ENCODE measurements at places on chromosomes 3 and 15.
A peak's percentile ranks its signal among the peaks of the same experiment; 100 is the strongest.

DNA sequence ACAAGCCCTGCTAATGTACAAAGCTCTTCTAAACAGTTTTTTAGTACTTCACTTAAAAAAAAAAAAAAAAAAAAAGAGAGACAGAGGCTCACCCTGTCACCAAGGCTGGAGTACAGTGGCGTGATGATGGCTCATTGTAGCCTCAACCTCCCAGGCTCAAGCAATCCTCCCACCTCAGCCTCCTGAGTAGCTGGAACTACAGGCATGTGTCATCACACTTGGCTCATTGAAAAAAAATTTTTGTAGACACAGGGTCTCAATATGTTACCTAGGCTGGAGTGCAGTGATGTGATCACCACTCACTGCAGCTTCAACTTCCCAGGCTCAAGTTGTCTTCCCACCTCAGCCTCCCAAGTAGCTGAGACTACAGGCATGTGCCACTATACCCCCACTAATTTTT is 47.6 kb upstream of the HEG1 start:
- no peak for DNase-seq

DNA sequence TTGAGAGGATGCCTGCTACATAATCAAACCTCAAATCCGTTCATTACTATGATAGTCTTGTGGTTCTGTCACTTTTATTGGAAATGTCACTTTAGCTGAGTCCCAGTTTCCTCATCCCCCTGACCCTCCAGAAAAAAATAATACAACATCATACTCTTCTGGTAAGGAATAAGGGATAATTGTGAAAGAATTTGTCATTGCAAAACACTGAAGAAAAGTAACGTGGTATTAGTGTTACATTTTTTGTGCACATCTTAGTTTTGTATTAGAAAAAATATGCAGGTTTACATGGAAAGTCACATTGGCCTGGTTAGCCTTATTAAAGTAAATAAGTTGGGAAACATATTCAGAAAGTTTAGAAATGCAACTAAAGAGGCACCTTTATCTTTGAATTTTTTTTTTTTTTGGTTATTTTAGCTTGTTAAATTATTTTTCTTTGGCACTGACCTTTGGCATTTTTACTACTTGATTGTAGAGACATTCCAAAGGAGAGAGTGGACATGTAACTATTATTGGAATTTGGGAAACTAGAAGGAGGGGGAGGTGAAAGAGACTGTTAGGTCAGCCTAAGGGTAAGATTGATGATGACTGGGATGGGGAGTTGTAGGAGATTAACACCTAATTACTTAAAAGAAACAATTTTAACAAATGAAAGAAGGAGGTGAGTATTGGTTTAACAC is 462.2 kb upstream of the RARB start:
- DNase-seq = no peak

- DNase-seq = peak; percentile 59
Measured at GRCh38 chr3:184884359-184885017, 72.5 kb downstream of the VPS8 start.

DNA sequence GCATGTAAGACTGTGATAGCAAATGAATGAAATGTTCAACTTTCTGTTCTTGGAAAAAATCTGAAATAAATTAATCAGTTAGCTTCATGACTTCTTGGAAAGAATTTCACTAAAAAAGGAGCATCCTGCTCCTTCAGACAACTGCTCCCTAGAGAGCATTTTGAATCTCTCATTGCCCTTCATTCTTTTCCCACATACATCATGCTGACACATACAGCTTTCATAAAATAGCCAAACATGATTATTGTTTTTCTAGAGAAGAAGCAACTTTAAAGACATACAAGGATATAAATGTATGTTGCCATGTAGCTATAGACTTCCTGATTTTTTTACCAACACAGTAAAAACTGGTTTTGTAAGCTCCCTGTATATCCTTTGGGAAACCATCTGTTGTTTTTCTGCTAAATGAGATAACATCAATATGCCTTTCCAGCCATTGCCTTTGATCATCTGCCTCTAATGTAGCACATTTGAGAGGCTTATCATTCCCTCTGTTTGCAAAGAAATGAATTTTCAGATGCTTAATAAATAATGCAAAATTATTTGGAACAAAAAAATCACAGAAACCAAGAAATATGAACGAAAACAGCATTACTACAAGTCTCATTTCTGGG is 248.2 kb upstream of the GPR149 start:
- DNase-seq = no peak

DNA sequence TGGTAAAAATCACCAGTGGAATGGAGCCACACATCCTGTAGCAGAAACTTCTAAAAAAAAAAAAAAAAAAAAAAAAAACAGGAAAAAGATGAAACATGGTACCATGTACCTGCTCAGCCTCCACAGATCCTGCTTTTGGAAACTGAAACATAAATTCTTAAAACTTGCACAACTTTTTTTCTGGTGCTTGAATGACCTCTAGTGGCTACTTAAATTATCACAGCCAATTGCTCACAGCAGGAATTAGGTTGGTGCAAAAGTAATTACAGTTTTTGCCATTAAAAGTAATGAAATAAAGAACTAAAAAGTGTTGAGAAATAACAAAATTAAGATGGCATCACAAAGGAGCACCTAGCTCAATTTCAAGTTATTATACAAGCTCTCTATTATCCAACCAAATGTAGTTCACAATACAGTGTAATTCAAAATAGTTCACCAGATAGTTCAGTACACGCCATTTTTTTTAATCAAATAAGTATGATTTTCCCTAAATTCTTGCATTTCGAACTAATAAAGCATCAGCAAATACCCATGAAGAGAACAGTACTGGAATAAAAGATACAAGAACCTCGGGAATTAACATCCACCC is 80.6 kb downstream of the ULK4 start:
- DNase-seq = no peak

DNA sequence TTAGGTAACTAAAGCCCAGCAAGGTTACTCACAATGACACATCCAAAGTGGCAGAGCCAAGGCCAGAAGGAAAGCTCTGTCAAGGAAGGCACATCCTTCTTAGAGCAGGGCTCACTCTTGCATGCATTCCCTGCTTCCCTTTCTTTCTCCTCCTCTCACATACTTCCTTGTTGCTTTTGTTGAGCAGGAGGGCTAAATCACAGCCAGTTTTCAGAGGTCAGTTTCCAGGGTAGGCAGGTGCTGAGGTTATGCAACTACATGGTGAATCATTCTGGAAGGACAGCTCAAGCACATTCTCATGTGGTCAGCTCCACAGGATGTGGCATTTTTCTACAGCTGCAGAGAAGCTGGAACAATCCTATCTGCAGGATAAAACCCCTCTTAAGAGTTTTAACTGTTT is 275.6 kb downstream of the ZNF621 start:
- DNase-seq = no peak

GRCh38 chr3:22450786-22451400 is 699.9 kb upstream of the ZNF385D start:
- DNase-seq = no peak

DNA sequence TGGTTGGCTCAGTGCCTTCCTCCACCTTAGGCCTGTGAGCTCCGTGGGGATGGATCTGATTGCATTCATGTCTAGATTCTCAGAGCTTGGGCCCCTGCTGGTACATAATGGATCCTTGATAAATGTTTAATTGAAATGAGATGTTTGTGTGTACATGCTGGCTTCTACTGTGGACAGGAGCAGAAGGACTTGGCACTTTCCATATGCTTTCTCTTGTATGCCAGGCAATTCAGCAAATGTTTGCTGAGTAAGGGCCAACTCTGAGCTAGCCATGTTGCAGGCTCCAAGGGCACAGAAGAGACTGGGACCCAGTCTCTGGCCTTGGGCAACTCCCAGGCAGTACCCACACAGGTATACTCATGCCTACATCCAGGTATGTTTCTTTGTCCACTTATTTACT is 67.0 kb downstream of the RAB11A start:
- DNase-seq = no peak

- no peak for DNase-seq
Measured at GRCh38 chr3:172939651-172940293, 189.2 kb downstream of the ECT2 start.

GRCh38 chr3:119649761-119650160 is 10.6 kb downstream of the POPDC2 start:
- no peak for DNase-seq

DNA sequence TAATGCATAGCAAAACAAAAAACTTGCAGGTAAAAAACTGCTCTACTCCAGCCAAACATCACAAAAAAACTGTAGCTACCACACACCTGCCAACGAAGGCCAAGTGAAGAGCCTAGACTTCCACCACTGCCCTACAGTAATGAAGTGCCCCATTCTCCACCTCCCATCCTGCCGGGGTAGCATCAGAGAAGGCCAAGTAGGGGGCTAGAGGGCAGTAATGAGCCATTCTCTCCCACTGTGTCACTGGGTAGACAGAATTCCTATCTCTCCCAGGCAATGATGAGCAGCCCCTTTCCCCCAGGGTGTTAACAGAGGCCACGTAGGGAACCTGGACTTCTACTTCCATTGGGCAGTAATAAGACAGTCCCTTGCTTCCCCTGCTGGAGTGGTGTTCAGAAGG is 9.5 kb downstream of the SEC22C start:
- no peak for DNase-seq

- no peak for DNase-seq
Measured at GRCh38 chr15:90915808-90916440, 12.8 kb downstream of the MAN2A2 start.

GRCh38 chr3:111730143-111730542 is 128.9 kb upstream of the PHLDB2 start:
- DNase-seq = no peak

All from GM12864 (cell line).